ENCODE measurements at places on chromosomes 5 and 9.

DNA sequence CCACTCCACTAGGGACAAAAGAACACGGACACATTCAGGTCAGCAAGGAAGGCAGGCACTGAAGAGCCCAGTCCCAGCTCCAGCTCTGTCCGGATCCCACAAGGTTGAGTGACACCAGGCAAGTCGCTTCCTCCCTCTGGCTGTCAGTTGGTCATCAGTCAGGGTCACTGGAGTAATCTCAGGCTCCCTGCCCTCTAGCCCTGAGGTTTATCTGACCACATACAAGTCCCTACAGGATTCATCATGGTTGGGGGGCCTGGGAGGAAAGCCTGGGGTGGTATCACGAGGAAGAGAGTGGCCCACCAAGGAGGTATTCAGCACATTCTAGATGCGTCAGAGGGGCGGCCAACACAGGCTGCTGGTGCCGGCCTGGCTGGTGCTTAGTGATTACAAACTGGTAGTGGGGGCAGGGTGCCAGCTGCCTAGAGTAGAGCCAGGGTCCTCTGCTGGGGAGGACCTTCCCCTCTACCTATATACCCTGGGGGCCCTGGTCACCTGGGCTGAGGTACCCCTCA is 81.5 kb downstream of the SHB start:
- no peak for DNase-seq

DNA sequence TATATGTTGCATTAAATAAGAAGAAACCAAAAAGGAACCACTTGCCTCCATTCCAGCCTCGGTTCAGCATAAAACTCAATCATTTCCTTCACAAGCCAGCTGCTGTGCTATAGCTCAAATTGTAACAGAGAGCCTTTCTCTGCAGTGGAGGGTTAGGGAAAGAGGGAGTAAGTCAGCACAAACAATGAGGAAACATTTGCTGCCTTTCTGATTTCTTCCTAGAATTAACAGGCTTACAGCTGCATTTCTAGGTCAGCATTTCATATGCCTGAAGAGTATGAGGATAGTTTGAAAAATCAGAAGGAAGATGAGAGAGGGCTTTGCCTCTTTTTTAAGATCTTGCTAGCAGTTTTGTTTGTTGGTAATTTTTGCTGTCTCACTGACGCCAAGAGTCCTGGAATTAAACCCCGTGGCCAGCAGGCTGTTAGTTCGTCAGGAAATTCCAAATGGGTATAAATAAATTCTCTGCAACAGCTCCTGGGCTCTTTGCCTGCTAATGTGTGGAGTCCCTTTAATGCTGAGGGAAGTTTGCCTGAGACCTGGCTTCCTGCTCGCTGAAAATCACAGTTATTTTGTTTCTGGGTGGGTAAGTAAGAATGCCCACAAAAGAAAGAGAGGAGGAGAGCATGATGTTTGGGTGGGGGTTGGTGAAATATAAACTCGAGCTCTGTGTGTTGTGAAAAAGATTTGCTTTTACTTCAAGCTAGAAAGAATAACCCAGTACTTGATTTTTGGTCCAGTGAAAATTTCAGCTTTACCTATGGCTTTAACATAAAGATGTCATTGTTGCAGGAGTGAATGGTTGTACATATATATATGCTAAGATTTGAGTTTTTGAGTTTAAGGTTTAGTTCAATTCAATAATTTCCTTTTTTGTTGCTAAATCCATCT is 148.1 kb upstream of the DMRT1 start:
- no peak for DNase-seq

DNA sequence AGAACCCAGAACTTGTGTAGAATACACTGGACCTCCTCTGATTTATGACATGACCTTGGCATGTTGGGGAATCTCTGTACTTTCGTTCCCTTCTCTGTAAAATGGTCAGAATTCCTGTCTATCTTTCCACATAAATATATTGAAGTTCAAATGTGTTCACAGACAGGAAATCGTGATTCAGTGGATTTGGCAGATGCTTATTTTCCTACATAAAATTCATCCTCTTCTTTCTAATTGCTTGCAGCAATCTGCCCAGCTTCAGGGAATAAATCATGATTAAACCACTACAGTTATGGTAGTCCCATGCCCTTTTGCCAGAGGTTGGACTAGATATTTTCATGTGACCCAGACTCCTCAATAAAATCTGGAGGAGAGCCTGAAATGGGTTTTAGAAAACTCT is 52.1 kb upstream of the ARL15 start:
- no peak for DNase-seq

GRCh38 chr5:112737070-112737462 is 619 bp upstream of the APC start:
- no peak for DNase-seq

GRCh38 chr5:1021136-1021968 is 12.8 kb downstream of the NKD2 start:
- DNase-seq: no peak

GRCh38 chr9:130003943-130004552 is 38.9 kb downstream of the FNBP1 start:
- DNase-seq: no peak

- DNase-seq: no peak
Measured at GRCh38 chr5:1782385-1783215, 17.0 kb downstream of the MRPL36 start.

GRCh38 chr9:137672907-137673791 is 54.3 kb downstream of the EHMT1 start:
- DNase-seq: no peak

- DNase-seq: no peak
Measured at GRCh38 chr5:141633871-141634561, 2.6 kb downstream of the HDAC3 start.

DNA sequence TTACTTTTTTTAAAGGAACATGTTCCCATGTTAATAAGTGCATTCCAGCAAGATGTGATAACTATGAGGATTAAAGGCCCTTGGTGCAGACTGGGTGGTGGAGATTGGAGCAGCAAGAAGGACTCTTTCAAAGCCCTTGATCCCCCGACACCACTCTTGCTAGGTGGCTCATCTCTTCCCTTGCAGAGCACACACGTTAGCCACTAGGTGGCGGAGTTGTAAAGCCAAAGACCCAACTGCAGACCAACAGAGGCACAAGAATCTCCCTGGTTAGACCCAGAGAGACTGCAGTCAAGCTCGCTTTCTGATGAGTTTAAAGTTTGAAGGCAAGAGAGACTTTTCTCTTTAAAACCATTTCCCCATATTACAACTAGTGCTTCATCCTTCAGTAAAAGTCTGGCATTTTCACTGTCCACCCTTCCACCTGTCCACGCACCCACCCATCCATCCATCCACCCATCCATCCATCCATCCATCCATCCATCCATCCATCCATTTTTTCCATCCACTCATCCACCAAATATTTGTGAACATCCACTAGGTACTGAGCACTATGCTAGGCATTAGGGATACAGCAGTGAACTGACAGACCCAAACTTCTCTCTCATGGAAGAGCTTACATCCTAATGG is 226.9 kb downstream of the MSX2 start:
- peak; percentile 18 for DNase-seq

DNA sequence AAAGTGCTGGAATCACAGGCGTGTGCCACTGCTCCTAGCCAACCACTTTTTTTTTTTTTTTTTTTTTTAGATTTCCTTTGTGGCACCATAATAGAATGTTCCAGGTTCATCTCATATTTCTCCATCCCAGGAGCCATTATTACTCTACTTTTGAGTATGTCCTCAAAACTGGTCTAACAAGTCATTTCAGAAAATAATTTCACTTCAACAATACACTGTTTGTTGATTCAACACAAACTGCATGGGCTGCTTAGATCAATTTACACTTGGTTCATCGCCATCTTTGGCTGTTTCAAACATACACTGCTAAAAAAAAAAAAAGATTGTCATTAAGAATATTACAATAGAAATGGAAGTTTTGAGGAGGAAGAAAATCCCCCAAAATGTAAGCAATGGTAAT is 57.9 kb downstream of the CSNK1A1 start:
- DNase-seq: no peak

DNA sequence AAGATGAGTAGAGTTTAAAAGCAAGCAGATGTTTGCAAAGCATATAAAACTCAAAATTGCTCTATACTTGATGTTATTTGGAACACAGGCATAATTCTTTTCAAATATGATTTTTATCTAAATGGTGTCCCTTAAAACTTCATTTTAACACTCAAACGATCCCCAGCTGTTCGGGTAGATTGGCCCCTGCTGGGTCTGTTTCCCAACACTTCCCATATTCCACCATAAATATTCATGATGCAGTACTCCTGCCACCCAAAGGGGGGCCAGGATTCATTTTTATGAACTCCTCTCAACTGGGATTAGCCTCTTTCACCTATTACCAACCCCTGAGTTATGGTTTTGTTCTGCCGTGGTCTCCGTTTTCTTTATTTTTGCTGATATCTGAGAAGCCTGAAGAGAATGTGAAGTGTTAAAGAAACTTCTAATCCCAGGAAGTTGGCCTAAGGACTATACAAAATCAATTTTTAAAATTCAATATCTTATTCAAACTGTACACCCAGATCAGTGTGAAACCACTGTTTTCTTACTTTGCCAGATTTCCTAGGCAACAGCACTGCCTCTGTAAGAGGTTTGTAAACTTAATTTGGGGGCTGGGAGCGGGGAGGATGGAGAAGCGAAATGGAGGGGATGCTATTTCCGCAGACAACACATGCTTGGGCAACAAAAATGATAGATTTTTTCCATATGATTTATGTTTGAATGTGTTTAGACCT is 384.1 kb downstream of the DMRT2 start:
- DNase-seq: no peak

GRCh38 chr5:50995285-50995942 is 329.0 kb downstream of the PARP8 start:
- DNase-seq: no peak
